ENCODE measurements at places on chromosomes 2 and 18.

GRCh38 chr2:21395366-21395765, 271.6 kb downstream of the TDRD15 start:
- no peak for DNase-seq

DNA sequence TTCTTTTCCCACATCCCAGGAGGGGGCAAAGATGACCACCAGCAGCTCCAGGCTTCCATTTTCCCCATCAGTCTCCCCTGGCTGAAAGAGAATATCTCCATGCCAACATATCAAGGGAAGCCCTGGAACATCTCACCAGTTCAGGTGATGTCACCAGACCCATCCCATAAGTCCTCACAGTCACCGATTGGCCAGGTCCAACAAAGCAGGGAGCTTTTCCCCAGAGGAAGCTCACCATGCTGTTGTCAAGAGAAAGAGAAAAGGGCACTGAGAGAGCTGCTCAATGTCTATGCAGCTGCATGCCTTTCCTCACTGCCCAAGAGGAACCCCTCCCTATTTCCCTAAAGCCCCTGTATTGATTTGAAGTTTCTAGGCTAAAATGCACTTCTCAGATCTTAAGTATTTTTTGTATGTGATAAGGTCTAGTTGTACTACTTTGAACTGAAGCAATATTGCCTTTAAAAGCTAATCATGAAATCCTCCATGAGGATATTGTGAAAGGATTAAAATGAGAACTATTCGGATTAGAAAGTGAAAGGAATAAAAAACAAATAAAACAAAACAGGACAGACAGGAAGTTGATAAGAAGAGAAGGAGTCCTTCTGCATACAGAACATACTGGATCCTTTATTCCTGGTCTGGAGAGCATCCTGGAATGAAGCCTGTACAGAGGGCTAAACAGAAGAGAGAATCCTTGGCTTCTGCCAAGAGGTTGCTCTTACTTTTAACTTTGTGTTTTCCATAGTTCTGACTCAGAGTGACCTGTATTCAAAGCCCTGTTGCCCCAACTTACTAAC, 45.2 kb upstream of the CTIF start:
- peak; percentile 49 for DNase-seq

DNA sequence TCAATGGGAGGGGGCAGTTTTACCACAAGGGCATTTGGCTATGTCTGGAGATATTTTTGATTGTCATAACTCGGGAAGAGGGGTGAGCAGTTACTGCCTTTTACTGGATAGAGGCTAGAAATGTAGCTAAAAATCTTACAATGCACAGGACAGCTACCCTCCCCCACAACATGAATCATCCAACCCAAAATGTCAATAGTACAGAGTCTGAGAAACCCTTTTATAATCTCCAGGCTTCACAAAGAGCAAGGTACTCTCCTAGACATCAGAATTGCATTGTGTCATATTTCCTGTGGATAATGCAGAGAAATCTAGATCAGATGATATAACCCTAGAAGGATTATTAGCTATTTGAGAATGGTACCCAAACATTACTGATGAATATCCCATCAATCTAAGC, 277.1 kb upstream of the NRP2 start:
- no peak for DNase-seq

GRCh38 chr2:227876300-227876801, 4.9 kb downstream of the DAW1 start:
- no peak for DNase-seq

GRCh38 chr2:106885971-106886915, at the start of gene ST6GAL2:
TSS of gene ST6GAL2 (minus strand) at chr2:106886167. CDS start at chr2:106843977, 42,190 bp downstream.
- DNase-seq, result peak; percentile 59

- DNase-seq, result no peak
Observed at GRCh38 chr2:188158337-188159100, 133.2 kb upstream of the GULP1 start.

GRCh38 chr2:73008766-73009135, 62.8 kb downstream of the SFXN5 start:
- peak; percentile 42 for DNase-seq

GRCh38 chr2:120012363-120012762, 514 bp upstream of the EPB41L5 start:
- no peak for DNase-seq

- DNase-seq, result no peak
Observed at GRCh38 chr2:134454931-134455330, 201.1 kb downstream of the MGAT5 start.

DNA sequence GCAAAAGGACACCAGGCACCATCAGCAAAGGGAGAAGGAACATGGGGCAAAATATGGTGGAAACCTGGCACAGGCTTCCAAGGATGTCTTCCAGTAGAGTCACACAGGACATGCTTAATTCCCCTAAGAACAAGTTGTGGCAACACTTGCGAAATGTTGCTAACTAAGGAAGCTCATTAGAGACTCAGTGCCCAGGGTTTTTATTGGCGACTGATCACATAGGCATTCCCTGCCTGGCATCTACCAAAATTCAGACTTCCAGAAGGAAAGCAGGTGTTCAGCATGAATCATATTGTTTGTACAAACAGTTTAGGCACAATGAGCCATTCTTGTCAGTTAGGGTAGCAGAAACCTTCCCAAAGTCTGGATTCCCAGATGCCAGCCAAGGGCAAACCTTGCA, 25.7 kb downstream of the SLC4A1AP start:
- DNase-seq, result no peak

DNA sequence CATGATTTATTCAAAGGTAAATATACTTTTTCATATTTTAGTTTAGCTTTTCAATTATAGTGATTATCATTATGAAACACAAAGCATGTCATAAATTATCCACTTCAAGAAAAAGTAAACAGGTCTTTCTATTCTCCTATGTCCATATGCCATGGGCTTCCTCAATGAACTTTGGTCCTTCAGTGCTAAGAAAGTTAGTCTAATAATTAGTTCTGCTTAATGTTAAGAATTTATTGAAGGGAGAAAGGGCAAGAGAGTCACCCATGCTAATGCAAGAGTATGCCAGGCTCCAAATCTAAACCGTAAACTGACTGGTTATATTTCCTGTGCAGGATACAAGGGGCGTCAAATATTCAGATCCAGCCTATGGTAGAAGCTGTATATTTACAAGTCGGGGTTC, 96.2 kb downstream of the GORASP2 start:
- no peak for DNase-seq

DNA sequence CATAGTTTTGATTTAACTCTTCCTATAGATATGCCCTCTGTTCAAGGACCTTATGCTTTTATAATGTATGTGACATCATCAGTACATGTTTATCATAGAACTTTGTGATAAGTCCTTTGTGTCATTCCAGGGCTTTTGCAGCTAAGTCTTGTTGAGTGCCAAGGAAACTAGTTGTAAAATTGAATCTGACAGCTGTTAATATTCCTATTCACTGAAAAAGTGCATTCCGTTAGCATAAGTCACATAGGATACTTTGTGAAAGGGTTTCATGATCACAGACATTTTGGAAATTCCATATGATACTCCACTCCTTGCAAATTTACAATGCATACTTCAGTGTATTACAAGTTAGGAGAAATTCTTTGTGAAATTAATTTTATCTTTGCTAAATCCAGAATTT, 503.4 kb downstream of the CCDC85A start:
- DNase-seq, result no peak

DNA sequence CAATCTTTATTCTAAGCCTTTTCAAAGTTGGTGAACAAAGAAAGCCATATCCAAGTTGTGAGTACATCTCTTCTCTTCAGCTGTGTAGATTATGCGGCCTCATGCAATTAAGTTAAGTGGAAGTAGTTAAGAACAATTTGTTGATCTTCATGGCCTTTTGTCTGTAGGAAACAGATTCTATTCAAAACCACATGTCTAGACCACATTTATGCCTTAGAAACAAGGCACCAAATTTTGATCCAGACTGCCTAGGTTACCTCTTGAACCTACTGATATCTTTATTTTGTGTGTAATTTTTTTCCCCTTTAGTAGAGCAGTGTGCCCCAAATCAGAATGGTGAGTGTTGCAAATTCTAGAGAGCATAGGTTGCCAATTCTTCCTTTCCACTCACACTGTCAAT, 101.6 kb upstream of the CERS6 start:
- no peak for DNase-seq

DNA sequence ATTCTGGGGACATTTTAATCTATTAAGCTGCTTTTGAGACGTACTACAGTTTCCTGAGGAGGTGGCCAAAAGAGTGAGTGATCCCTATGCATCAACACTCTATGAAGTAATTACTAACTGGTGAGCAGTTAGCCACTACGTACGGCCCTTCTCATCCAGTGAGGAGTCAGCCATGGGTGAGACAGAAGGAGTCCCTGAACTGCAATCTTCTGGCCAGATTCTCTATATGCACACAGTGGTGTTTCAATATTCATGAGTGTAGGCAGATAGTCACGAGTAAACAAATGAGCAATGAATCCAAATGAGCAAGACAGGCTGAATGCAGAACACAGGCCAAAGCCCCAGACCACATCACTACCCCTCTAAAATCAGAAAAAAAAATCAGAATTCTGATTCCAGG, 29.8 kb upstream of the TMEM214 start:
- no peak for DNase-seq

Measured in islet precursor cell (in vitro differentiated cells).